ENCODE measurements at places on chromosomes 5 and 9.

DNA sequence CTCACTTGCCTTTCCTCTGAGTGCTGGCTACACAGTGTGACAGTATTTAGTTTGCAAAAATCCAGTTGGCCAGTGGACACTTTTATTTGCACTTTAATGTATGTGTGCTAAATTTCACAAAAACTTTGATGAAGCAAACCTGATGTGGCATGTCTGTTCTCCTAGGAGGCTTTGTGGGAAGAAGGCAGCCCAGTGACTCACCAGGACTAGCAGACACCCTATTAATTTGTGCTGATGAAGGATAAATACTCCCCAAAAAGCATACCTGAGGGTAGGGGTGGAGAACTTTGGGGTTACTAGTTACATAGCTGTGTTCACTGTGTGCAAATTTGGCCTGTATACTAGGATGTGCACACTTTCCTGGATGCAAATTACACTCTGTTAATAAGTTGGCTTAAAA is 39.3 kb upstream of the IPPK start:
- H3K36me3 ChIP-seq, result peaks cover 36% of the 10 kb centered on the region
- DNase-seq, result no peak
- peaks cover 41% of the 10 kb centered on the region for H3K4me1 ChIP-seq
- no peak overlapping the region for H3K4me3 ChIP-seq

- no peaks in the 10 kb centered on the region for H3K27me3 ChIP-seq
- DNase-seq, result no peak
- H3K4me3 ChIP-seq, result no peak overlapping the region
These were observed 18.4 kb upstream of the RIC1 start for GRCh38 chr9:5610491-5610890.

DNA sequence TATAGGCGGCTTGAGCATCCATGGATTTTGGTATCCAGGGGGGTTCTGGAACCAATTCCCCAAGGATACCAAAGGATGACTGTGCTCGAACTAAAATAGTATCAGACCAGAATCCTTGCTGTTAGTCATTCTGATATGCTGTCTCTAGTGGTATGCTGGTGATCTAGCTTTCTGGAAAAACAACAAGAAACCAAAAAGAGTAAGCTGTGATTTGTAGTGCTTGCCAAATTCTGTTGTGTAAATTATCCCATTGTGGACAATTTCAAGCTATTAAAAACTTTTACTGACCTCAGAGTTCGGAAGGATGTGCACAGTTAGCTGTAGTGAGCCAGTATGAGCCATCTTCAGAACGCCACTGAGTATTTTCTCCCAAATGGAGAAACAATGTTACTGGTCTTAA is 99.0 kb upstream of the FBN2 start:
- H3K36me3 ChIP-seq, result no peaks in the 10 kb centered on the region
- no peak overlapping the region for H3K27ac ChIP-seq
- no peaks in the 10 kb centered on the region for H3K4me1 ChIP-seq
- no peak for DNase-seq
- H3K27me3 ChIP-seq, result no peaks in the 10 kb centered on the region
- no peak overlapping the region for H3K4me3 ChIP-seq

GRCh38 chr5:146076455-146076854 is 28.9 kb downstream of the PLAC8L1 start:
- no peak overlapping the region for H3K4me3 ChIP-seq
- peaks cover 11% of the 10 kb centered on the region for H3K4me1 ChIP-seq
- no peaks in the 10 kb centered on the region for H3K36me3 ChIP-seq
- H3K27ac ChIP-seq, result no peak overlapping the region
- DNase-seq, result no peak
- peaks cover 36% of the 10 kb centered on the region for H3K27me3 ChIP-seq

All from activated T-helper 2 cell treated with anti-CD3 and anti-CD28 coated beads, Interferon-gamma antibody, Interleukin-2, Interleukin-4, amounts not matched to agents 10 μg/mL and 5 μg/mL and 100 μg/mL, durations not matched to agents 14 hours and 24 hours and 36 hours (primary cell).